ENCODE measurements at places on chromosomes 3 and 15. TPM values are rescaled to one million over a fixed set of nuclear protein-coding genes. Genes with fewer than 3 reads are reported as not detected.

CCR2 gene
- total RNA-seq: not detected

IGF1R gene
- total RNA-seq: 16.3 TPM

SLMAP gene
- 81.0 TPM for total RNA-seq

KLHL40 gene
- not detected for total RNA-seq

CHP1 gene
- 101 TPM for total RNA-seq

SLC22A13 gene
- 0.47 TPM for total RNA-seq

LYZL4 gene
- total RNA-seq: not detected

SGO1 gene
- 23.5 TPM for total RNA-seq

PPARG gene
- 71.6 TPM for total RNA-seq

SAXO2 gene
- 5.7 TPM for total RNA-seq

CKMT1B gene
- 24.4 TPM for total RNA-seq

KPNA4 gene
- total RNA-seq: 43.1 TPM

SKOR1 gene
- total RNA-seq: 0.81 TPM

GOLGA6A gene
- 0.39 TPM for total RNA-seq

FRMD4B gene
- 2.0 TPM for total RNA-seq

GABRR3 gene
- total RNA-seq: not detected

KBTBD13 gene
- total RNA-seq: not detected

MAP1A gene
- total RNA-seq: 1.9 TPM

SLC28A2 gene
- total RNA-seq: not detected

THBS1 gene
- 6.3 TPM for total RNA-seq

ADAMTSL3 gene
- 0.05 TPM for total RNA-seq

FAM107A gene
- not detected for total RNA-seq
